ENCODE measurements at places on chromosomes 6 and 20.

GRCh38 chr6:84921891-84922290 lies 157.5 kb upstream of the TBX18 start:
- no peak for DNase-seq

DNA sequence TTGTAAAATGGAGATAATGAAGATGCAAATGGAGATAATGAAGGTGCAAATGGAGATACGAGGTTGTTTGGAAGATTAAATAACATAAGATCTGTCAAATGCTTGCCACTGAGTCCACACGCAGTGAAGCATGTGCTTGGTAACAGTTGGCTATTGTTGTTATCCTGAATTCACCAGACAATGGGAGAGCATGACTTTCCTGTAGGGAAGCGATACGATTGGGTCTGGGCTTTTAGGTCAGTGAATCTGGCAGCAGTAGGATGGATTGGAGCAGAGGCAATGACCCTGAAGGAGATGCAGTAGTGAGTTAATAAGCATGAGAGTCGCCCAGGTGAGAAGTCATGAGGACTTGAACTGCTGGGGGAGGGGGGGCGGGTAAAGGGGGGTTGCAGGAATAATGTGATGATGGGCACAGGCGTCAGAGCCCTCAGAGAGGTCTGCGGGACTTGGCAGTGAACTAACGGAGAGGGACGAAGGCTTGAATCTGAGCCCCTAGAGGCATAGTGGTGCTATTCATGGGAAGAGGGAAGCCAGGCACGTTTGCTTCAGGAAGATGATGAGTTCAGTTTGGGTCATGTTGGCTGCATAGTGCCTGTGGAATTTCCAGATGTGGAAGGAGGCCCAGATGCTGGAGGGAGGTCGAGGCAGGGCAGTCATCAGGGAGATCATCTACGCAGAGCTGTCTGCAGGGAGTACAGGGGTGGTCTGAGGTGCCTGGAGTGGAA lies 55.4 kb downstream of the ZDHHC14 start:
- DNase-seq = no peak

GRCh38 chr20:50115041-50115512 lies 2.1 kb upstream of the UBE2V1 start:
- no peak for DNase-seq

- no peak for DNase-seq
Measured at GRCh38 chr6:148550569-148550968, 196.3 kb upstream of the UST start.

GRCh38 chr6:51024126-51024525 lies 205.5 kb downstream of the TFAP2B start:
- DNase-seq = no peak

DNA sequence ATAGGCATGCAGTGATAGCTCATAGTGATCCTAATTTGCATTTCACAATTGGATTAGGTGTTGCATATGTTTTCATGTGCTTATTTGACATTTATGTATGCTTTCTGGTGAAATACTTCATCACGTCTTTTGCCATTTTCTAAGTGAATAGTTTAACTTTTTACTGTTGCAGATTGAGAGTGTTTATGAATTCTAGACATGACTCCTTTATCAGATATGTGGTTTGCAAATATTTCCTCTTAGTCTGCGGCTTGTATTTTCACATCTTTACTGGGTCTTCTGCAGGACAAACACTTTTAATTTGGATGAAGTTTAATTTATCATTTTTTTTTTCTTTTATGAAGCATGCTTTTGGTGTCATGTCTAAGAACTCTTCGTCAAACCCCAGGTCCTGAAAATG lies 39.2 kb downstream of the CCN2 start:
- no peak for DNase-seq

GRCh38 chr6:16498237-16498636 lies 259.9 kb downstream of the GMPR start:
- DNase-seq = no peak

- DNase-seq = no peak
Measured at GRCh38 chr6:13360671-13361540, 32.6 kb upstream of the TBC1D7 start.

DNA sequence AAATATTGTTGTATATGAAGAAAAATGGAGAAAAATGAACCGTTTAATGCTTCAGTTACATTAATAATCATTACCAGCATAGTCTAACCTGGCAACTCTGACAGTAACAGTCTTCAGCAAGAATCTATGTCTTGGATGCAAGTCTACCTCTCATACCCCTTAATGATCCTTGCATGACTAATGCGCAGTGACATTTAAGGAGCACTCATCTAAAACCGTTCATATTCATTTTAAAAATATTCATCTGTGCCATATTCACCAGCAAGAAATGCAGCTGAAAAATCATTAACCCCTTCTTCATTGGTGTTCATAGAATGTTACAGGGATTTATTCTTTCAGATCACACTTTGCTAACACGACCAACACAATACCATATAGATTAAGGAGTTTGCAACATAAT lies 227.2 kb upstream of the ASCC3 start:
- DNase-seq = no peak

GRCh38 chr20:20231528-20232298 lies 136.2 kb upstream of the INSM1 start:
- no peak for DNase-seq

GRCh38 chr6:47377971-47378370 lies 68.3 kb upstream of the TNFRSF21 start:
- no peak for DNase-seq

DNA sequence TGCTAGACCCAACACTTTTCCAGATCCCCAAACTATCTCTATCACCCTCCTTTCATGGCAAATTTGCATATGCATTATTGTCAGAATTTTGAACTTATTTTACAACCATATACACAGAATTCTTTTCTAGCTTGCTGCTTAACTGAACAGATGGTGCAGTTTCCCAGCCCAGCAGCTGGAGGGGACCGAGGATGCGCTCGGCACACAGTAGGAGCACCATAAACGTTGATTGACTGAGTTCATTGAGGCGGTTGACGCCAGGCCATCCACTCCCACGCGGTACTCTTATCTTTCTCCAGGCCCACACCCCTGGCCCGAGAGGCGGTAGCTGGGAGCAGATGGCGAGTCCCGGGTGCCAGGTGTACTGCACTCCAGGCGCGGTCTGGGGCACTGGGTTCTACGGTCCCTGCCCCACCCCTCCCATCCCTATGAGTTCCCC lies 6.8 kb upstream of the SOX4 start:
- no peak for DNase-seq

- no peak for DNase-seq
Measured at GRCh38 chr20:45056473-45057173, 44.3 kb downstream of the KCNS1 start.

- DNase-seq = no peak
Measured at GRCh38 chr6:92559003-92559402, 860.4 kb downstream of the EPHA7 start.

GRCh38 chr6:121965739-121966138 lies 433.7 kb upstream of the HSF2 start:
- no peak for DNase-seq

DNA sequence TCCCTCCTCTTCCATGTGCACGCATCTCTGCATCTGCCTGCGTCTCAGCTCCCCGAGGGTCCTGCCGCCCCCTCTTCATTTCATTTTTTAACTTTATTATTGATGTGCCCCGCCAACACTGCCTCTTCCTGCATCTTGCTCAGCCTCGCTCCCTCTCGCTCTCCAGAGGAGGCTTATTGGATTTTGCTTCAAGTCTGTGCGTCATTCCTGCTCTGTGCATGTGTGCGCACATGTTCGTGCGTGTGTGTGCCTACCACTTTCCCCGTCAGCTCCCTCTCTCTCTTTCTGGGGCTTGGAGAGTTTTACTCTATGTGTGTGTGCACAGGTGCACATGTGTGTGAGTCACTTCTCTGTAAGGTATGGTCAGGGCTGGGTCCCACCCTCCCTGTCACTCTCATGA lies 71.8 kb upstream of the NNAT start:
- peak; percentile 41 for DNase-seq

DNA sequence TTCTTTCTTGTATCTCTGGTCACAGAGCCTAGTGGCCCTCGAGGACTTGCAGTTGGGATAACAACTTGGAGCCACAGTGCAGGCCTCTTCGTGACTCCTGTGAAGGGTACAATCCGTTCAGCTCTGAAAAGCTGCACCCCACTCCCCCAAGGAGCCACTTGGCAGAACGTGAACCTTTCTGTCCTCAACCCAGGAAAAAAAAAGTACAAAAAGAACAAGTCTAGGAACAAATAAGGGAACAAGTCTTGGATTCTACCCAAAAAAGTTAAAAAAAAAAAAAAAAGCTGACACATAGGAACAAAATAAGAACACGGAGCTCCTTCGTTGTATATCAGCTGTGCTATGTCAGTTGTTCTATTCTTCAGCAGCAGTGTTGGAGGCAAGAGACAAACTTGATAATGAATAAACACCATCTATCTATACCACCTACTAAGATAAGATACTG lies 77.9 kb upstream of the TULP1 start:
- no peak for DNase-seq

DNA sequence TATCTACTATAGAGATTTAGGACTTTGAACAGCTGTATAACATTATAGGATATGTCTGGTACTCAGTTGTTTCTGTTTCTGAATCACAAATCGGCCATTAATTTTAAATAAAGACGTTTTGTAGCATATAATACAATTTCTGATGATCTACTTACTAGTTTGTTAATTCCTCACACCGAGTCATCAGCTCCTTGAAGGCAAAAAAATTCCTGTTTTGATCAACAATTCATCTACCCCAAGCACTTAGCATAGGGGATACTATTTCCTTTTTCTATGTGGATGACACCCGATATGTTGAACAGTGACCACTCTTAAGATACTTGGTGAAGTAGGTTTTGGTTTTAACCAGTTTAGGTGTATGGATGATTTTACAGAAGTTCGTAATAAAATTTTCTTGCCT lies 107.3 kb downstream of the NCOA3 start:
- no peak for DNase-seq

GRCh38 chr6:88513471-88513870 lies 347.3 kb upstream of the CNR1 start:
- no peak for DNase-seq

DNA sequence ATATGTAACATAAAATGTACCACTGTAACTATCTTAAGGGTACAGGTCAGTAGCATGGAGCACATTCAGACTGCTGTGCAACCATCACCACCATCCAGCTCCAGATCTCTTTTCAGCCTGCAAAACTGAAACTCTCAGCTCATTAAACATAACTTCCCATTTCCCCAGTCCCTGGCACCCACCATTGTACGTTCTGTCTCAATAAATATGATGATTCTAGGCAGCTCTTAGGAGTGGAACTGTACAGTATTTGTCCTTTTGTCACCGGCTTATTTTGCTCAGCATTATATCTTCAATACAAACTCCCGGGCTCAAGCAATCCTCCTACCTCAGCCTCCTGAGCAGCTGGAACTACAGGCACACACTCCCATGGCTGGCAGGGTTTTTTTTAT lies 1.5 kb downstream of the ZC3H12D start:
- no peak for DNase-seq

- DNase-seq = no peak
Measured at GRCh38 chr6:42314571-42315258, 97.1 kb upstream of the MRPS10 start.

- DNase-seq = no peak
Measured at GRCh38 chr6:109897561-109898080, 80.5 kb upstream of the GPR6 start.

- DNase-seq = peak; percentile 71
Measured at GRCh38 chr6:5671601-5672559, 334.8 kb downstream of the NRN1 start.

DNA sequence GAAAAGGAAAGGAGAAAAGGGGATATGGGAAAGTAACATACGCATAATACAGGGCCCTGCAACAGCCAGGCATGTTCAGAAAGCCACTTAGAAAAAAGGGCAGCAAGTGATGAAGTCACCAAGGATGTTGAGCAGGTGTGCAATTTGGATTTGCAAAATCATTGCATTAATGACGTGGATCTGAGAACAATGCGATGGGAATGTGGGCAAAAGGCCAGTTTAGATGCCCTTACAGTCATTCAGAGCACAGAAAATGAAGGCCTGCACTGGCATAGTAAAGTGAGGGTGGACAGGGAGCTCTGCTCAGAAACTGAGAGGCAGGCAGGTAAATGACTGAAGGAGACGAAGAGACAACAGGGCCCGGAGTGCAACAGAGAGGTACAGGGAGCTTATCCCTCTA lies 123.7 kb upstream of the NHSL1 start:
- DNase-seq = no peak

All from NCI-H82 (cell line).